ENCODE measurements at places on chromosomes 7 and 10.

- DNase-seq, result no peak
These were observed 23.9 kb downstream of the KIN start for GRCh38 chr10:7763929-7764328.

GRCh38 chr7:96539471-96539870, 170.2 kb downstream of the SEM1 start:
- no peak for DNase-seq

DNA sequence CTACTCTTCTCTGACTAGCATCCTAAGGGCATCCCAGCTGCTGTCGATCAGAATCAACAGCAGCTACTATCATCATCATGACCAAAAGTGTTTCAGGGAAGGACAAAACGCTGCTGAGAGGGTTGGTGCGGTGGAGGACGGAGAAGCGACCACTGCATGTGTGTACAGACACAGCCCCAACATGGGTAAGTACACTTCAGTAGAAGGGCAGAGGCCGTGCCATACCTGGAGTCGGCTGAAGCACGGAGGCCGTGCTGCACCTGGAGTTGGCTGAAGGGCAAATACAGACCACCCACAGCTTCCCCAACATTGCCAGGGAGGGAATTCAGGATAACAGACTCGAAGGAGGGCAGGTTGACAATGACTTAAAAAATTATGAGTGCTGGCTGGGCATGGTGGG, 67.8 kb upstream of the CYTH3 start:
- no peak for DNase-seq

GRCh38 chr7:129652914-129653313, 41.4 kb downstream of the NRF1 start:
- no peak for DNase-seq

- no peak for DNase-seq
These were observed 141.7 kb upstream of the CCDC6 start for GRCh38 chr10:60048091-60048501.

GRCh38 chr7:50303335-50304128, 984 bp upstream of the IKZF1 start:
- DNase-seq, result peak; percentile 54

DNA sequence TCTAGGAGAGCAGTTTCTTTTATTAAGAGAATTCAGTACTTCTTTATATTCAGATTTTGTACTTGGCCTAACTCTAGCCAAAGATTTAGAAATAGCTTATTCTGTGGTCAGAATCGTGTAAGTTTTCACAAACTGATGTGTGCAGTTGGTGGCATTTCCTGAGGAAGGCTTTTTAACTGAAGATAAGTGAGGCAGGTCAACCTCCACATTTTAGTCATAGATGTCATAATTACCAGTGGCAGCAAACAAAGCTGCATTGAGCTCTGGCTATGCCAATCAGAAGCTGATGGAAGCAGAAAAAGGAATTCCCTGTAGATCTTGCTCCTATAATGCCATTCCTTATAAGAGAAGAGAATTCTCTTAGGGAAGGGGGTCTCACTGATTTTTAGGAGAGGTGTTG, 141.3 kb upstream of the SP8 start:
- DNase-seq, result no peak

DNA sequence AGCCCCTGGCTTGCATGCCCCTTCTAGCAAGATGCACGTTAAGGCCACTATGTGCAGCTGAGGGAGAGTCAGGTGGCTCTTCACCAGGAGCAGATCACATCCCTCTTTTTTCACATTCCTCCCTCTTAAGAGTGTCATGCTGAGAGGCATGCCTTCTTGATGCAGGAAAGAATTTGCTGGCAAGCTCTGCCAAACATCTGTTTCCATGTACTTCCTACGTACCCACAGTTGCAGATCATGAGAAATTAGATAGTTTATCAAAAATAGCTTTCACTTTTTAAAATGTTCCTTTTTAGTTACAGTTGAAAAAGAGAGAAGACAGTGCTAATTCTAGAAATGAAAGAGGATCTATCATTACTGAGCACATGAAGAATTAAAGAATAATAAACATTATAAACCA, 79.7 kb upstream of the ZNF722 start:
- DNase-seq, result no peak

DNA sequence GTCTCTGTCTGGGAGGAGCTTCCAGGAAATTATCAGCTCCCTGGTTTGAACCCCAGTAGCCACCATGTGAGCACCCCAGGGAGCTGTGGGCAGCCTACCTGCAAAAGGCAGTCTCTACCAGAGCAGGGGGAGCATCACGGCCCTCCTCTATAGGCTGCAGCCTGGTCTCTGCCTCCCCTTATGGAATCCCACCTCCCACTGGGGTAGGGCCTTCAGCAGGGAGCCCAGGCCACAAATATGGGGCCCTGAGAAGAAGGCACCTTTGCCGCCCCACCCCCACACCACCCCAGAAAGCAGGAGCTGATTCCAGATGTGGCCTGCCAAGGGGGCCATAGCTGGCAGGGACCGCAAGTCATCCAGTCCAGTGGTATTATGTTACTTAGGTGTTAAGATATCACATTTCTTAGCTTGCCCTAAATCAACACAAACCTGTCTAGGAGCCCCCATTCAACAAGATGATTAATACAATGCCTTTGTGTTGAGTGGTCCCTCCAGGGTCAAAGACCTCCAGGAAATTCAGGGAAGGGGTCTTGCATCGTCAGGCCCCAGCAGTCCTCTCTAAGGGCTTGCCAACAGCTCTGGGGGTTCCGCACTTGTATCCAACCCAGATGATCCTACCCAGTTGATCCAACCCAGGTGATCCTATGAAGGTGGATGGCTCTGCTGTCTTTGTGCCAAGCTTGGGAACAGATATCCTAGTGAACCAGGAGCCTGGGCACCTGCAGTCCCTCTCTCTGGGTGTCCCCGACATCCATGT, 114.9 kb downstream of the OAT start:
- no peak for DNase-seq

DNA sequence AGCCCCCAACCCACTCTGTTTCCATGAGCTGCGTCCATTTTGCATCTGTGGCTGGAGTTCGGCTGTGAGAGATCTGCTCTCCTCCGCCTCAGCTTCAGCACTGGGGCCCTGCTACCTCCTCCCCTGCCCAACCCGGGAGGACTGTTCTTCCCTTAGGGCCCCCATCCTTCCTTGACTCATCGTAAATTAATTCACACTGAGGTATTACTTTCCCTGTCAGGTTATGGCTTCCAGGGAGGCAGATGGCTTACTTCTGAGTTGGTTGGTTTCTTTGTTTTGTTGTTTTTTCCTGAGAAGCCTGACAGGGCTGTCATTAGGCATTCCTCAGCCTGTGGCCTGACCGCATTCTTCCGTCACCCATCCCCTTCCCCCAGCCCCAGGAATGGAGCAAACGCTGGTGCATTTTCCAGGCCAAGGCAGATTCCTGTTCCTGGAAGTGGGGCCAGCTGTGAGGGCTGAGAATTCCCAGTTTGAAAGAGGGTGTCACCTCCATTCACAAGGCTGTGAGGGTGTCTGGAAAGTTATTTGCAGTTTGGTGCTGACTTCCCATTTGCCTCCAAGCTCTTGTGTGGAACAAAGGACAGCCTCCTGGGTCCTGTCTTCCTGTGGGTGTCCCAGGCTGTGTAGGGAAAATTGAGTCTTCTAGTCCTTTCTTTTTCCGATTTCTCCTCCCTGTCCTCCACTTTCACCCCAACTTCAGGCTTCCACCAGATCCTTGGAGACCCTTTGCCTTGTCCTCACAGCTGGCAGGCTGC, 11.7 kb downstream of the CPA5 start:
- DNase-seq, result no peak

DNA sequence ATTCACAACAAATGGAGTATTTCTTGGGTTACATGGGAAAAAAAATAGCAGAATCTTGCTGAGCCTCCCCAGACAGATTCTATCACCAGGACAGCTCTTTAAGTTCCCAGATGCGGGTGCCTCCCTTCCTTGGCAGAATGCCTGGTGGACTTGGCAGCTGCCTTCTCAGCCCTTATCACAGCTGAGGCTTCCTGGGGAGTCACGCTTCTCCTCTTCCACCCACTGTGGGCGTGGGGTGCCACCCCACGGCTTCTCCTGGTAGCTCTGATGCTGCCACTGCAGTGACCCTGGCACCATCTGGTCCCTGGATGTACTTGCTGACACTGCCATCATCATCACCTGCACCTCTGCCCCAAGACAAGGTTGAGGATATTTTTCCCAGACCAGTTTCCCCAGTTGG, 16.2 kb upstream of the NME8 start:
- peak; percentile 36 for DNase-seq

DNA sequence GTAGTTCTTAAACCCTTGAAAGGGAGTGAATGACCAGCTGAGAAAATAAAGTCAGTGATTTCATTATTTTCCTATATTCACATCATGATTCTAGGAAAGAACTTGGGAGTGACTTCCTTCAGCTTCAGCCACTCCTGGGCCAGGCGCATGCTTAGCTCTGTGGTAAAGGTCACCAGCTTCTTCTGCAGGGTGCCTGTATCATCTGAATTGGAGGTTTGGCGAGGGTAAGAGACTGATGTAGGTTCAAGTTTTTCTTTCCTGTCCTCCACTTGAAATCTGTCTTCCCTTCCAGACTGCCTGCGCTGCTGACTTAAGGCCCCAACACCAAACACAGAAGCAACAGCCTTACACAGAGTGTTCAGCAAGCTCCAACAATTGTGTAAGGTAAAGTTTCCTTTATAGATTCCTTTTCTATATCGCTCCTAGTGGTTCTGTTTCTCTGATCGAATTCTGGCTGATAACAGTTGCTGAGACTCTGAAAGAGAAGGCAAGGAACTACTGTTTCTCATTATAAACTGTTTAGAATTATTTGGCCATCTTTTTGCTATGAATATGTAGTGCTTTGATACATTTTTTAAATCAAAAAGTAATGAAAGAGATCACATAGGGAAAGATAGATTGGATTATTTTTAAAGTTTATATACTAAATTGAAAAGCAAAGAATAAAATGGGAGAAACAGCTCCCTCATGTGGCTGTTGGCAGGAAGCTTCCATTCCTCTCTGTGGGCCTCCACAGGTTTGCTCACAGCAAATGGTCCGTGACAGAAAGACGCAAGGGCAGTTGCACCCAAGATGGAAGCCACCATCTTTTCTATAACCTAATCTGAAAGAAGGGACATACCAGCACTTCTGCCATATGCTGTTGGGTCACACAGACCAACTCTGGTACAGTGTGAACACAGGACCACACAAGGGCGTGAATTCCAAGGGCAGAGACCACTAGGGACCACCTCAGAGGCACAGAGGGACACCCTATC, 14.0 kb downstream of the GATAD1 start:
- peak; percentile 44 for DNase-seq

DNA sequence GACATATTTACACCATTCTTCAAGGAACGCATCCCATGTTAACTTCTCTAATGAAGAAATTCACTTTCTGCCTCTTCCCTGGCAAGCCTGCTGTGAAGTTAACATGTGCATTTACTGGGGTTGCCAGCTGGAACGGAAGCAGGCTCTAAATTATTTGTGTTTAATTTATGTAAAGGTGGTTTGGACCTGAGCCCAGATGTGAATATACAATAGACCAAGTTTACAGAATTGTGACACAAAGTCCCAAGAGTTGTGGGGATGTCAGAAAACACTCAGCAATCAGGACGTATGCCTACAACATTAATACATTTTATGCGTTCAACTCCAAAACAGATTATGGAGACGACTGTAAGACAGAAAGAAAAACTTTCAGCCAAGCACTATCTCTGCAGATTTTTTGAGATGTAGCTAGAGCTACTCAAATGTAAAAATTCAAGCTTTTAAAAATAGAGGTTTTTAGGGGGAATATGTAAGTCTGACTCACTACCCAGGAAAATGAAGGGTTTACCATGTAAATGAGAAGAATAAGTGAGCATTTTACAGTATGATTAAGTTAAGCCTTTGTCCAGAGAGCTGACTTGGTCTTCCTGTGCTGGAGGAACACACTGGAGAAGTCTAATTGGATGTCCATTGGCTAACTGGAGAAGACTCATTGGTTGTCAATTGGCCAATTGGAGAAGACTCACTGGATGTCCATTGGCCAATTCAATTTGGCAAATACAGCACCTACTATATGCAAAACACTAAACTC, 19.5 kb downstream of the NRP1 start:
- DNase-seq, result no peak
